ENCODE measurements at places on chromosomes 12 and 14. TPM values are rescaled to one million over a fixed set of nuclear protein-coding genes. Genes with fewer than 3 reads are reported as not detected.

- DNase-seq, result no peak
- peak overlapping the region; percentile 37 for H3K4me3 ChIP-seq
- peak overlapping the region; percentile 34 for H3K27ac ChIP-seq
- no peaks in the 10 kb centered on the region for H3K36me3 ChIP-seq
- peaks cover 14% of the 10 kb centered on the region for H3K4me1 ChIP-seq
- H3K27me3 ChIP-seq, result no peaks in the 10 kb centered on the region
Measured at GRCh38 chr12:92905258-92905810, 23.8 kb downstream of the EEA1 start.

DNA sequence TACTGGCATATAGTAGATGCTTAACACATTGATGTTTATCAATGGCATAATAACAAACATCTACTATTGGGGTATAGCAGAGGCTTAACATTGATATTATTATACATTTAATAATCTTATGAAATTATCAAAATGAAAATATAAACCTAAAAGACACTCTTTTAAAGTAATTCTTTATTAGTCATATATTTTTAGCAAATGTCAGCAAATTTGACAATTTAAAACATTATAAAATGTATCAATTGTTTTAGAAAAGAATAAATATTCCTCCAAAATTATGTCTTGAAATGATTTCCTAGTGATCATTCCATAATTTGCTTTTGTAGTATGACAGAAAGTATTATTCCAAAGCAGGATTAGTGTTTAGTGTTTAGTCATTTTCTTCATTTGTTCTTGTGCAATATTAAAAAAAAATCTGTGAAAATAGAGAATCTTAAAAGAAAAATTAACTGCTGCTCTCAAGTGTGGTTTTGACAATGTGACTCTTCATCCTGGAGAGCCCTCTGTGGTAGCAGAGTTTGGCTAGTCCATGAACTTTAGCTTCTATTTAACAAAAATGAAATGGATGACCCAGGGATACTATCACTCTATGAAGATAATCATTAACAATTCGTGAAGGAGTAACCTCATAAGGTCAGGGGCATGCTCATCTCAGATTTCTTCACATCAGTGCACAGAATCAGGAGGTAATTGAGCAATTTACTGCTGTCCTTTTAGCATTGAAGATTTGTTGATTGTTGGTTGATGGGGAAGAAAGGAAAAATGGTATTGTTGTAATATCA is 1018.5 kb downstream of the LRFN5 start:
- no peaks in the 10 kb centered on the region for H3K36me3 ChIP-seq
- no peak overlapping the region for H3K27ac ChIP-seq
- no peaks in the 10 kb centered on the region for H3K4me1 ChIP-seq
- H3K27me3 ChIP-seq, result no peaks in the 10 kb centered on the region

GRCh38 chr14:58100735-58101368 is 51.2 kb downstream of the ARMH4 start:
- DNase-seq, result no peak
- H3K36me3 ChIP-seq, result no peaks in the 10 kb centered on the region
- no peaks in the 10 kb centered on the region for H3K4me1 ChIP-seq

The KCNK13 gene
- not detected for total RNA-seq

The SRRM4 gene
- total RNA-seq, result not detected

Data from CD4-positive, alpha-beta T cell (primary cell).